ENCODE measurements at places on chromosomes 12 and 14.

- no peak for DNase-seq
Measured at GRCh38 chr12:7113389-7113871, 4.4 kb upstream of the C1RL start.

DNA sequence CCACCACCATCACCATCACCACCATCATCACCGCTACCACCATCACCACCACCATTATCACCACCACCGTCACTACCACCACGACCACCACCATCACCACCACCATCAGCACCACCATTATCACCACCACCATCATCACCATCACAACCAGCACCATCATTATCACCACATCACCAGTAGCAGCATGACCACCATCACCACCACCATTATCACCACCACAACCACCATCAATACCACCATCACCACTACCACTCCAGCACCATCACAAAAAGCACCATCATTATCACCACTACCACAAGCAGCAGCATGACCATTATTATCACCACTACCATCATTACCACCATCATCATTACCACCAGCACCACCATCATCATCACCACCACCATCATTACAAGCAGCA lies 62.1 kb downstream of the MVK start:
- no peak for DNase-seq

- no peak for DNase-seq
Measured at GRCh38 chr14:79356040-79356439, 855.3 kb downstream of the DIO2 start.

- DNase-seq: no peak
Measured at GRCh38 chr12:88643685-88644084, 63.4 kb upstream of the KITLG start.

- DNase-seq: no peak
Measured at GRCh38 chr14:67622675-67623074, 3.0 kb downstream of the ARG2 start.

DNA sequence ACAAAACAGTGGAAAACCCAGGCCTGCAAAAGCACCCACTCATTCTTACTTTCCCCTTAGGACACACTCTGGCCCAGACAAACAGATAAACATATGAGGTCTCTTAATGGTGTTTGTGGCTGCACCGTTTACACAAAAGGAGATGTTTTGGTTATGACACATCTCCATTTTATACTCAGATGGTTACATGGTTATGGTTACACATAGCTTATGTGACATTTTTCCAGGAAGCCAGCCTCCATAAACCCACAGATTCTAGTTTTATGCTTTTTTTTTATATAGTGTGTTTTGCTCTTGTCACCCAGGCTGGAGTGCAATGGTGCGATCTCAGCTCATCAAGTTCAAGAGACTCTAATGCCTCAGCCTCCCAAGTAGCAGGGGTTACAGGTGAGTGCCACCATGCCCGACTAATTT lies 3.5 kb upstream of the KLRD1 start:
- peak; percentile 22 for DNase-seq

- DNase-seq: no peak
Measured at GRCh38 chr12:69096669-69097335, 142.6 kb upstream of the CPSF6 start.

GRCh38 chr12:96414637-96415036 lies 14.4 kb upstream of the CDK17 start:
- DNase-seq: no peak

- no peak for DNase-seq
Measured at GRCh38 chr14:106657460-106657859, 1131.1 kb downstream of the TMEM121 start.

DNA sequence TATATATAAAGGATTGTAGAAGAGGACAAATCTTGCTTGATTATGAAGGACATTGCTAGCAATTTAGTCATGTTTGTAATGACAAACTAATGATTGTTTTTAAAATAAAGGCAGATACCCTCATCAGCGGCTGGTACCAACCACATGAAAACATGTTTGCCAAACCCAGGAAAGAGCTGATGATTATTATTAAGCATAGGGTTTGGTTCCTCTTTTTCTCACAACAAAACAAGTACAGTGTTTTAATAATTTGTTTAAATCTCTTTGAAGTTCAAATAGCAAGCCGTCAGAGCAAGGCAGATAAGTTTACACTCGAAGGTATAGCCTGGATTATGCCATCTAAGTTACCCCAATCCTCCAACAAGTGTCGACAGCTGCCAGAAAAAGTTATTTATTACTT lies 5.3 kb upstream of the SINHCAF start:
- DNase-seq: no peak

DNA sequence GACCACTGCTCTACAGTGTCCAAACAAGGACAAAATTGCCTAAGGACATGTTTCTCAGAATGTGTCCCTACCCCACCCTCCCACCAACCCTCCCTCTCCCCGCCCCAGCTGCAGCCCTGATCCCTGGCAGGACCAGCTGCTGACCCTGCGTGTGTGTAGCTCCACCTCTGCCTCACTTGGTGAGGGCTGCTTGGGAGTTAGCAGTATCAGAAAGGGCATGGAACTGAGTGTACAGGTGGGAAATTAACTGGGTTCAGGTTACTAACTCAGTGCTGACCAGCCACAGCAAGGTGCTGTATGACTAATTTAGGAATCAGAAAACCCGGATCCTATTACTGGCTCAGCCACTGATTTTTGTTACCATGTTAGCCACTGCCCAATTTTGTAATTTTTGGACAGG lies 11.3 kb upstream of the PLEKHD1 start:
- DNase-seq: no peak

DNA sequence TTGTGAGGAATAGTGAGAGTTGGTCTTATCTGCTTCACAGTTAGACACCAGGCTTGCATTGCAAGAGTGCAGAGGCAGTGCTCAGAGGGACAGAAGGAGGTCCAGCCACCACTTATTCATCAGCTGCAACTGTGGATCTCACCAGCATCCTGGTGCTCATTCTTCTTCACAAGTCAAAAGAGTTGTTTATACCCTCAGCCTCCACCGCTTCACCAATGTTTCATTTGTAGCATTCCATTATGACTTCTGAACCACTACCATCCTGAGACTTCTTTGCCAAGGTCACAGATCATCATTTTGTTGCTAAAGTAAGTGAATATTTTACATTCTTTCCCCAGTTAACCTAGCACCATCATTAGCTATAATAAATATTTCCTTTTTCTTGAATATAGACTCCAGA lies 230.5 kb upstream of the KITLG start:
- no peak for DNase-seq

- DNase-seq: no peak
Measured at GRCh38 chr12:106101803-106102202, 37.0 kb downstream of the NUAK1 start.

- no peak for DNase-seq
Measured at GRCh38 chr12:50052964-50053363, 4.4 kb upstream of the ASIC1 start.

- no peak for DNase-seq
Measured at GRCh38 chr14:35883677-35884293, 57.6 kb downstream of the BRMS1L start.

- DNase-seq: no peak
Measured at GRCh38 chr14:88791629-88792472, 902 bp downstream of the EML5 start.

- no peak for DNase-seq
Measured at GRCh38 chr12:28974166-28974565, 174.9 kb upstream of the FAR2 start.

DNA sequence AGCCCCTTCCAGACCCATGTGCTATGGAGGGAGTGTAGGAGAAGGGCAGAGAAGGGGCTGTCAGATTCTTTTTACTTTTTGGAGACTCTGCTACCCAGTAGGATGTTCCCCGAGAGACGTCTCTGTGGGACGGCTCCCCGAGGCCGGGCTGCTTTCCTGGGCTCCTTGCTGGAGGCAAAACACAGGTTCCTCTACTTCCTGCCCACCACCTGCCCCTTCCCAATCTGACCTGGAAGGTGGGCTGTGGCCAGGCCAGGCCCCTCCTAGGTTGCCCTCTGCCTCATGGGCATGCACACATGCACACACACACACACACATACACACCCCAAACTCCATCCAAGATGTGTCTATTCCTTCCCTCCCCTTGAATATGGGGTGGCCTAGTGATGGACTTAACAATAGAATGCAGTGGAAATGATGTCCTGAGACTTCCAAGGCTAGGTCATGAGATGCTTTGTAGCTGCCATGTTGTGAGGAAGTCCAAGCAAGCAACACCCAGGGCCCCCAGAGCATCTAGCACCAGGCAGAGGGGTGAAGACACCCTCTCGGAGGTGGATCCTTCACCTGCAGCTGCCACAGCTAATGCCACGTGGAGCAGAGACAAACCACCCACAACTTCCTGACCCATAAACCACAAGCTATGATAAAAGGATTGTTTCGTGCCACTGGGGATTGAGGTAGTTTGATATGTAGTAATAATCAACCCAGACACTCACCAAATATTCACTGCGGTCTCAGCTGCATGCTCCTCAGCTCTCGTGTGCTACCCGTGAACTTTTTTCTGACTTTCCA lies 1.6 kb upstream of the ASB2 start:
- DNase-seq: peak; percentile 64

DNA sequence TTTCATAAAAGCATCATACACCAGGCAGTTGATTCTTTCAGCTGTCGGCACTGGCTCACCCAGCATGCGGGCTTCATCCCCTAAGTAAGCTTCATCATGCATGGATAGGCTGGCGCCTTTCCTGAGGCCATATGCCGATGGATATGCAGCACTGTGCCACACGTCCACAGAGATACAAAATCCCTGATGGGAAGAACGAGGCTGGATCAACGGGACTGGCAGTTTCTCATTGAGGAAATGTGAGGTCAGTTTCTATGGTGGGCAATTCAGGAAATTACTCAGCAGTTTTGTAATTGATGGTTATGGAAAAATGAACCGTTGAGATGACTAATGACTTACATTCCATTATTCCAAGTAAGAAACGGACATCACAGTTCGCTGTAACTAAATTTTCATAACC lies 453.8 kb downstream of the TMEM121 start:
- DNase-seq: no peak

- DNase-seq: no peak
Measured at GRCh38 chr14:50947446-50947845, 3.2 kb upstream of the PYGL start.

- DNase-seq: no peak
Measured at GRCh38 chr14:69632593-69633151, 21.3 kb downstream of the SUSD6 start.

GRCh38 chr14:104228716-104229533 lies 90.5 kb downstream of the KIF26A start:
- DNase-seq: no peak

Measured in stimulated activated CD4-positive, alpha-beta T cell treated with anti-CD3 and anti-CD28 coated beads, Interleukin-15, amount 100 ng/mL, for 48 hours (primary cell).